Non-pigmented ciliary epithelial cell (primary cell): ENCODE measurements at places on chromosomes 1 and 21.

DNA sequence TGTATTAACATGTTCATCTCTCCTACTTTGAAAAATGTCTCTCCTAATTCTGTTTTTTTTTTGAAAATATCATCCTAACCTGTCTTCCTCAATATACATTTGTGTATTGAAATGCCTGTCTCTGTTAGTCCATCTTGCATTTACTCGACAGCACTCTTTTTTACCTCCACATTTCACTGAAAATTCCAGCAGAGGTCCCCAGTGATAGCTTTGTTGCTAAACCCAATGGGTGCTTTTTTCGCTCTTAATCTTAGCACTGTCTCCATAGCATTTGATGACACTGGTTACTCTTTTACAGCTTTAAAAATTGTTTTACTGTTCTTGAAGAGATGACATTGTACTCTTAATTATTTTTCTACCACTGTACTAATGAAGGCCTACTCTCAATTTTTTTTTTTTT lies 10.8 kb downstream of the OSBPL9 start:
- DNase-seq: no peak

- DNase-seq: no peak
These were observed 39.3 kb downstream of the RGS7 start for GRCh38 chr1:241317676-241318075.

DNA sequence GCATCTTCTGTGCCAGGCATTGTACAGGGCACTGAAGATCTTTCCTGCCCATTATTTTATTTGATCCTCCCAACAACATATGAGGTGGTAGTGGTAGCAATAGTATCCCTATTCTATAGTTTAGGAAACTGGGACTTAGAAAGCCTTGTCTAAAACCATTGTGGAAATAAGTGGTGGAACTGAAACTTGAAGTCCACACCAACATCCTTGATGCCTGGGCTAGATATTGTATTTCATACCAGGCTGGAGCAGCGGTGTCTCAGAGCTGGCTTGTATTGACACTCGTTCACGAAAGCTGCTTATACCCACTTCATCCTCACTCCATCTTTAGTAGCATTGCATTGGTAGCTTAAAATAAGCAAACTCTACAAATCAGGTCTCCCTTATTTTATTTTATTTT lies 9.7 kb upstream of the CTSS start:
- no peak for DNase-seq

DNA sequence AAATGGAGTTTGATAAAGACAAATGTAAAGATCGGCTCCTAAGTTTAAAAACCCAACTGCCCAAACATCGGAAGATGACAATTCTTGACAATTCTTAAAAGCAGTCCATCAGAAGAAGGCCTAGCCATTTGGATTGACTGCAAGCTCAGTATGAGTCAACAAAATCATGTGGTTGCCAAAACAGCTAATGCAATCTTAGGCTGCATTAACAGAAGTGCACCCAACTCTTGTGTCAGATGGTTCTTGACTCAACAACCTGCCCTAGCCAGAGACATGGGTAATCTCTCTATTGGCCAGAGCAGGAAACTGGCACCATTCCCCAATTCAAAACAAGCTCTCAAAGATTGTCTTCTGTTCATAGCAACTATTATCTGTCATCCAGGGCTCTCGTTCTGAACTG lies 9.9 kb upstream of the NCF2 start:
- DNase-seq: peak; percentile 49

- no peak for DNase-seq
These were observed 59.0 kb upstream of the CD1D start for GRCh38 chr1:158121604-158122254.

- DNase-seq: no peak
These were observed 57.3 kb downstream of the JAK1 start for GRCh38 chr1:64909031-64909430.

DNA sequence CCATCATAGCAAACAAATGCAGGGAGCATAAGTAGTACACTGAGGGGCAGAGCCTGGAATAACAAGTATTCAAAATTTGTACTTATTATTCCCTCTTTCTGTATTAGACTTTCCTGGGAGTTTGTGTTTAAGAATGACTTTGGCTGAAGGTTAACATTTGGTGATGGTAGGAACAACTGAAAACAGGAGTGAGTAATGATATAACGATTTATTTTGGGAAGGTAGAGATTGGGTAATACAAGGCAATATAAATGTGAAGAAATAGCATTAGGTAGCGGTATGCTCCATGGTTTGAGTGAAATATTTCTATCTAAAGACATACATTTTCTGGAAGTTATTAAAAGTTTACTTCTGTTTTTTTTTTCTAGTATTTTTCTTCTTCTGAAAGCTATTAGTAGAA lies 18.5 kb upstream of the C1orf21 start:
- DNase-seq: no peak

DNA sequence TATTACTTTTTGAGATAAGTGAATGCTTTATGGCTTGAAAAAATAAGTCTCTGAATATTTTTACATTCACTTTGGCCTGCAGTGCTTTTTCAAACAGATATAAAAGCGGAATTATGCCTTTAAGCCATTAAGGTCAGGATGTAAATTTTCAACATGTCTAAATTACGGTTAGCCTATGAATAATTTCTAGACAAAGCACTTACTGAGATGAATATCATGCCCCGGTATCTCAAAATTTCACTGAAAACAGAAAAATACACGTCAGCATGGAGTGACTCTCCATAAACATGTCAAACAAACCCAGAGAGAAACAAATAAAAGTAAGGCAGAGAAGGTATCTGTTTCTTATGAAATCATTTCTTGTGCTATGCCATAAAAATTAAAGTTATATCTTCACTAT lies 853.9 kb downstream of the KCNT2 start:
- DNase-seq: no peak

DNA sequence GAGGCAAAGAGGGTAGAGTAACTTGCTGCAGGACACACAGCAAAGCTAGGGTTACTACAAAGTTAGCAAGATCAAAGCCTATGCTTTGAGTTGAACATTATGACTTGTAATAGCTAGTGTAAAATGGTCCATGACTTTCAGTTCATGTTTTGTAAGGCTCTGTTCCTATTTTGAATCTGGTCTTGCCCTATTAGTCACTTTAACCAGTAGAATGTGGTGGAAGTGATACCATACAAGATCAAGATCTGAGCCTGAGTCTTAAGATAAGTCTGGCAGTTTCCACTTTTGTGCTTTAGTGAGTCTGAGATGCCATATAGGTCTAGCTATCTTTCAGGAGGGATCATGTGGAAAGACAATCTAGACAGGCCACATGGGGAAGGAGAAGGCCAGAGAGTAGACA lies 282.1 kb upstream of the BRINP3 start:
- DNase-seq: no peak

DNA sequence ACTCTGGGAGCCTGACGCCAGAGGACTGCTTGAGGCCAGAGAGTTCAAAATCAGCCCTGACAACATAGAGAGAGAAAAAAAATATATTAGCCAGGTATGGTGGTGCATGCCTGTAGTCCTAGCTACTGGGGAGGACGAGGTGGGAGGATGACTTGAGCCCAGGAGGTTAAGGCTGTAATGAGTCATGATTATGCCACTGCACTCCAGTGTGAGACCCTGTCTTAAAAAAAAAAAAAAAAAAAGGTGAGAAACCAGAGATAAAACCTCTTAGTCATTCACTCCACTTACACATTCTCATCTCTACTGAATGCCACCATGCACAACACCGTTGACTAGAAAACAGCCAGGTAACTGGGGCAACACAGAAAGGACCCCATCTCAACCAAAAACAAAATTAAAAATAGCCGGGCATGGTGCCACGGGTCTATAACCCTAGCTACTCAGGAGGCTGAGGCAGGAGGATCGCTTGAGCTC lies 178.1 kb downstream of the SLC45A1 start:
- DNase-seq: no peak

- DNase-seq: no peak
These were observed 39.7 kb downstream of the MRAP start for GRCh38 chr21:32338209-32338921.

- no peak for DNase-seq
These were observed 112.6 kb downstream of the SLC45A1 start for GRCh38 chr1:8430476-8430875.

DNA sequence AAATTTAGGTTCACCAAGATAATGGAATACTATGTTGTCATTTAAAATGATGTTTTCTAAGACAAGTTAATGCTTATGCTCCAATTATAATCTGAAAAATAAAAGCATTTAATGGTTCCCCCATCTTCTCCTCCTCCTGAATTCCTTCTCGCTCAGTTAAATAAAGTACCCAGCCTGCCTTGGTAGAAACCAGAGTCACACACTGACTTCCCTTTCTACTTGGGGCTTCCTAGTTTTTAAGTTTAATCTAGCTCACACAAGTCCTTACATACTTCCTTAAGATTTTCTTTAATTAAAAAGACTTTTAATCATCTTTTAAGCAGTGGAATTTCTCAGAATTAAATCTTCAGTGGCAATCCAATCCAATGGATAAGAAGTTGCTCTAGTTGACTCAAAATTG lies 32.9 kb downstream of the CD58 start:
- no peak for DNase-seq

GRCh38 chr1:1779320-1779675 lies 1.0 kb upstream of the NADK start:
- no peak for DNase-seq

DNA sequence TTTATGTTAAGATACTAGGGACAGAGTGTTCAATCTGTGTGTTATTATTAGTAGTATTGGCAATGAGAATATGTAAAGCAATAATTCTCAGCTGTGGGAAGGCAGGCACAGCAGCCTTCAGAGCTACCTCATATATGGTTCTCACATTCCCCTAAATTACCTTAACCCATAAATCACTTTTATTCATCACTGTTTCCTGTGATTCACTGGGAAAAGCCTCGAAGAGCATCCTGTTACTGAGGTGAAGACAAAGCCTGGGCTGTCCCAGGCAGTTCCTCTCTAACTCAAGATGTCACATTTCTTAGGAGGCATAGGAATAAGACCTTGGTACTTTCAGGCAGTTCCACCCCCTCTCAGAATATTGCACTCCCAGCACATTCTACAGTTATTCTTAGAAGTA lies 965.7 kb downstream of the NCAM2 start:
- no peak for DNase-seq

- no peak for DNase-seq
These were observed 61.9 kb upstream of the GJA5 start for GRCh38 chr1:147822292-147822691.

- no peak for DNase-seq
These were observed 572 bp upstream of the SRSF10 start for GRCh38 chr1:23980728-23981070.

GRCh38 chr1:163440090-163440489 lies 118.3 kb downstream of the NUF2 start:
- DNase-seq: no peak

DNA sequence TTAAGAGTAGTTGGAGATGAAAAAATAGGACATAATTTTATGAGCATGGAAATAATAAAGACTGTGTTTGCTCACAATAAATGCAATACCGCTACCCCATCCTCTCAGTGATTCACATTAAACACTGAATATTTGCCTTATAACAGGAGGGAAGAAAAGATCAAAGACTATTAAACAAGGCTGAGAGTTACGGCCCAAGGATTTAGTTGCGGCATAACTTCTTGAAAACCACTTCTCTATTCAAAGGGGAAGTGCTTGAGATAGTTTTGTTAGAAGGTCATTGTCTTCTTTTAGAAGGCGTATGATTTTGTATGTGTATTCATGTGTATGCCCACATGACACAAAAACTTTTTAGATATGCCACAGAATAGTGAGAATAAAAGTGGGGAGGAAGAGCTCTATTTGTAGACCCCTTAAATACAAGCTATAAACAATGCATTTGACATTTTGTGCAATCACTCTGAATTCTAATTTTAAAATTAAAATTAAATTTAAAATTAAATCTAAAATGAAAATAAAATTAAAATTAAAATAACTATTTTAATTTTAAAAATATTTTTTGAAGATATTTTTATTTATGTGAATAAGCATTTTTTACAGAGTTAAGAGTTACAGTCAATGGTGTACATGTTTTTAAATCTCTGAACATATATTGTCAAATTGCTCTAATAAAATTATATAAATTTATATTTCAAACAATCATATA lies 986.6 kb upstream of the ADAMTS5 start:
- peak; percentile 23 for DNase-seq
